ENCODE measurements at places on chromosomes 2 and 18.

DNA sequence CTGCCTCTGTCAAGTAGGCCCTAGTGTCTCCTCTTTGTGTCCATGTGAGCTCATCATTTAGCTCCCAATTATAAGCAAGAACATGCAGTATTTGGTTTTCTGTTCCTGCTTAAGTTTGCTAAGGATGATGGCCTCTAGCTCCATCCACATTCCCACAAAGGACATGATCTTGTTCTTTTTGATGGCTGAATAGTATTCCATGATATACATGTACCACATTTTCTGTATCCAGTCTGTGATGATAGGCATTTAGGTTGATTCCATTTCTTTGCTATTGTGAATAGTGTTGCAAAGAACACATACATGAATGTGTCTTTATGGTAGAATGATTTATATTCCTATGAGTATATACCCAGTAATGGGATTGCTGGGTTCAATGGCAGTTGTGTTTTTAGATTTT lies 263.2 kb downstream of the PARD3B start:
- ATAC-seq = no peak

DNA sequence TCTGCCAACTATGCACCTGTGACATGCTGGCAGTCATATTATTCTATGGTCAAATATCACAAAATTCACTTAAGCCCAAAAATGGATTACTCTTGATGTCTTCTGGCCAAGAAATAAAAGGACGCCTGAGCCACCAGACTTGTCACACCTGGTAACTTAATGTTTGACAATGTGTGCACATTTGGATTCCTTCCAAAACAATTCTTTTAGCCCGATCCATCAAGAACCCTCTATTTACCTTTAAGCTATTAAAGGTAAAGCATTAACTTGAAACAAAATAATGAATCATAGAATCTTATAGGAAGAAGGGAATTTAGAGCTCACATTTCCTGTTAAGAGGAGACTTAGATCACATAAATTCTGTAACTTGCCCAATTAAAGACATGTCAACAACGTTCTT lies 46.5 kb upstream of the NFU1 start:
- no peak for ATAC-seq

GRCh38 chr2:204984518-204984917 lies 439.2 kb downstream of the PARD3B start:
- ATAC-seq = no peak

DNA sequence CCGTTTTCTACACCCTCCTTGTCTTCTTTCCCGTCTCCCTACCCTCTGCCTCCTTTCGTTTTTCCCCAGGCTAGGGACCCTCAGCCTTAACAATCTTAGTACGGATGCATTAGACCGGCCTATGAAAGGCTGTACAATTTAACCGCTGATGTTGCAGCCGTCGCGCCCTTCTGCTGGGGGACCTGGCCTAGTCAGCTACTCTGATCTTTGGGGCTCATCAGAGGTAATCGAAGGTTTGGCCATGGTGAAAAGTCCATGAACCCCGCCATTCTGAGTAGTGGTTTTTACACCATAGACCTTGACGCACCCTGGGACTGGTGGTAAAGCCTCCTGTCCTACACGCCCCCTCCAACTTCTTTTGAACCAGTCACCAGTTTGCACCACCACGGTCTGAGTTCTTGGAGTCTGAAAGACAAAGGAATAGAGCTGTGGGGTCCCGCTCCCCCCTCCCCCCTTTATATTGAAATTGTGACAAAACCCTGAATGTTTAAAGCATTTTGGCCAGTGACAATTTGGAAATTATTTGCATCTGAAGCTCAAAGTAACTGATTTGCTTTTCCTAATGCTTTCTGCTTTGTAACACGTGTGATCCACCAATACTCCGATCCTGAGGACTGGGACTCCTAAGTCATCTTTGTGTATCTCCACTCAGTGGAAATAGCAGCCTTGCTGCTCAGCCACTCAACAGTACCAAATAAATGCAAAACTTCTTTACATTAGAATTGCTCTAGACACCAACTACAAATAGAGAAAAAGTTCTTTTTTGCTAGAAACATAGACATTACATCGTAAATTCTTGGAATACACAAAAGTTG lies 642 bp upstream of the SRSF7 start:
- ATAC-seq = peak; percentile 8

- no peak for ATAC-seq
Observed at GRCh38 chr18:34884436-34884835, 156.8 kb upstream of the MAPRE2 start.

- ATAC-seq = no peak
Observed at GRCh38 chr2:141906678-141907077, 224.1 kb downstream of the LRP1B start.

GRCh38 chr2:239190921-239191885 lies 209.6 kb downstream of the HDAC4 start:
- no peak for ATAC-seq

Measured in activated CD4-positive, CD25-positive, alpha-beta regulatory T cell treated with anti-CD3 and anti-CD28 coated beads, Interleukin-2, amount 50 U/mL, for 24 hours (primary cell).